ENCODE measurements at places on chromosomes 6 and 20.
A peak's percentile ranks its signal among the peaks of the same experiment; 100 is the strongest.

- DNase-seq = peak; percentile 96
These were observed 94.5 kb upstream of the PTPN1 start for GRCh38 chr20:50415516-50416268.

- DNase-seq = no peak
These were observed 154.6 kb downstream of the SASH1 start for GRCh38 chr6:148497257-148497656.

DNA sequence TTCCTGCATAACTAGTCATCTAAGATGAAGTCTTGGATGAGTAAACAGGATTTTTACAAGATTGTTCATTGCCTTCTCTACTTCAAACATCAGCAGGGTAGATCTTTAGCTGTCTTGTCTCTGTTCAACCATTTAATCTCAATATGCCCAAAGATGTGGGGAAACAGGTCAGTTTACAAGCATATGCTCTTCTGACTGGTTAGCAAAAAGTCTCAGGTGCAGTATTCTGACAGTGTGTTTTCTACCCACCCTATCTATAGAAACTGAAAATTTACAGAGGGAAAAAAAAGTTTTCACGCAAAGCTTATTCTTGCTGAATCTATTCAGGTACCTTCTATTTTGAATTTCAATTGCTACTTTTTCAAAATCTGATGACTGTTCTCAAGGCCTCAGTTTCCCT lies 29.0 kb downstream of the MAP3K5 start:
- DNase-seq = no peak

DNA sequence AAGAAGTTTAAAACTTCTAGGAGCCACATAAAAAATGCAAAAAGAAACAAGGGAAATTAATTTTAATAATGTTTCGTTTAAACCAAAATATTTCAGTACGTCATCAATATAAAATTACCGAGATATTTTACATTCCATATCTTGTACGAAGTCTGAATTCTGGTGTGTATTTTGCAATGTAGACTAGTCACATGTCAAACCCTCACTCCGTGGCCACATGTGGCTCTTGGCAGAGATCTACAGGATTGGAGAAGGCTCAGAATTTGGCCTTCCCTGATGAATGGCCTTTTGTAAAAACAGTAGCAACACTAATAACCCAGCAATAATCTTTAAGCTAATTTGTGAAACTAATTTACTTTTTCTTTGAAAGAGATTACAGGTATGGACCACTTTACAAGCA lies 217.1 kb downstream of the PRL start:
- DNase-seq = no peak

DNA sequence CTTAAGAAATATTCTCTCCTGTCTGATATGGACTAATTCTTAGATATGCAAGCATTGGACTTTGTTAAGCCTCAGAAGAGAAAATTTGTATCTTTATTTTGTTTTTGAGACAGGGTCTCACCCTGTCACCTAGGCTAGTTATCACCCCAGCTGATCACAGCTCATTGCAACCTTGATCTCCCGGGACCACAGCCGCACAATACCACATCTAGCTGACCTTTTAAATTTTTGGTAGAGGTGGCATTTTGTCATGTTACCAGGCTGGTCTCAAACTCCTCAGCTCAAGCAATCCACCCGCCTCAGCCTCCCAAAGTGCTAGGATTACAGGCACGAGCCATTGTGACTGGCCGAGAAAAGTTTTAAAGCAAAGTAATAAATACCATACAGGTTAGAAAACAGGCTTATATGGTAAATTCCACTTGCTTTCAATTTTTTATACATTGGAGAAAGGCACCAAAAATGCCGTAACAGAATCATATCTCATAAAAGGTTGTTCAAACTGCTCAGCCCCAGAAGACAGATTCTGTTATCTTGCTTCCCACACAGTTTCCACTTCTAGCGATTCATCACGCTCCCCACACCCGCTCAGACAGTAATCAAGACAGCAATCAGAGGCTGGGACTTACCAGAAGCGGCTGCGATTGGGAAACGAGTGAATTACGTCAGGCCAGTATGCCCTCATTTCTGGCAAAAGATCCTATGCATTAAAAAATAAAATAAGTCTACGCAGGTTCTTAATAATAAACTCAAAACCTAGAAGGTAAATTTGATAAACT lies 13.8 kb downstream of the RNASET2 start:
- no peak for DNase-seq

DNA sequence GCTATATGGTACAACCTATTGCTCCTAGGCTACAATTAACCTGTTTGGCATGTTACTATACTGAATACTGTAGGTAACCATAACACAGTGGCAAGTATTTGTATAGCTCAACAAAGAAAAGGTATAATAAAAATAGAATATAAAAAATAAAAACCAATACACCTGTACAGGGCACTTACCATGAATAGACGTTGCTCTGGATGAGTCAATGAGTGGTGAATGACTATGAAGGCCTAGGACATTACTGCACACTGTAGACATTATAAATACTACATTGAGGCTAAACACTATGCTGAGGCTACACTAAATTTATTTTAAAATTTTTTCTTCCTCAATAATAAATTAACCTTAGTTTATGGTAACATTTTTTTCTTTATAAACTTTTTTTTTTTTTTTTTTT lies 18.6 kb downstream of the ELOVL5 start:
- DNase-seq = no peak

GRCh38 chr20:39070484-39071231 lies 108.5 kb downstream of the DHX35 start:
- no peak for DNase-seq

- DNase-seq = no peak
These were observed 13.2 kb downstream of the SLCO4A1 start for GRCh38 chr20:62655282-62656196.

DNA sequence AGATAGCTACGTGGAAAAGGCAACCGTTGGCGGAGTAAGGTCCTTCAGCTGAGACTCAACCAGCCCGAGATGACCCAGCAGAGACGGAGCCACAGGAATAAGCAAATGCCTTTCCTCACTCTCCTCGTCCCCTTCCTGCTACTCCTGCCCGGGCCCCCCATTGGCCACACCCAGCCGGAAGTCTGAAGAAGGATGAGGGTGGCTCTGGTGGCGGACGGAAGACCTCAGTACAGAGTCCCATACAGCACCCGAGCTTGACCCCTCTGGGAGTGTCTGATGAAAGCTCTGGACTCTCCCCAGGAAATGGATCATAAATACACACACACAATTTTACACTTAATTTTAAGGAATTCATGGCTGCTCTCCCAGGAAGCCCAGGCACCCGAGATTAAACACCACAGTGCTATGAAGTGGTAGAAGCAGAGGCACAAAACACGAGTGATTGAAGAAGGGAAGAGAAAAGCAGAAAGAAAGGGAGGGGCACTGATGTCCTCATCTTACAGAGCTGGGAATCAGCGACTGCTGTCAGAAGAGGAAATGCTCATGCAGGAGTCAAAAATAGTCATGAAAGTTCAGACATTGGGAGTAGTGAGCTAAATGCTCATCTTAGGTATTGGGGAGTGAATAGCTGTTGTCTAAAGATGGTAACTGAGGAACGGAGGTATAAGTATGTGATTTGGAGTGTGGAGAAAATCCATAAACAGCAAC lies 125.6 kb downstream of the BANF2 start:
- no peak for DNase-seq

GRCh38 chr20:47358039-47358671 lies 1.7 kb upstream of the ZMYND8 start:
- DNase-seq = no peak
